WTC11 (cell line): ENCODE measurements at places on chromosomes 7 and 10. TPM values are rescaled to one million over a fixed set of nuclear protein-coding genes. Genes with fewer than 3 reads are reported as not detected.
A peak's percentile ranks its signal among the peaks of the same experiment; 100 is the strongest.

The ADIRF gene
- 0.30 to 1.0 TPM (median 0.70 TPM) in 3 replicates for total RNA-seq

The PPP1R17 gene
- total RNA-seq: 1.5 to 2.6 TPM (median 1.6 TPM) in 3 replicates

- no peaks in the 10 kb centered on the region for H3K27me3 ChIP-seq
- peaks cover 31% of the 10 kb centered on the region for H3K4me1 ChIP-seq
- no peak overlapping the region for H3K4me3 ChIP-seq
- DNase-seq: no peak
- H3K36me3 ChIP-seq: no peaks in the 10 kb centered on the region
Observed at GRCh38 chr7:86947929-86948328, 111.5 kb downstream of the ELAPOR2 start.

DNA sequence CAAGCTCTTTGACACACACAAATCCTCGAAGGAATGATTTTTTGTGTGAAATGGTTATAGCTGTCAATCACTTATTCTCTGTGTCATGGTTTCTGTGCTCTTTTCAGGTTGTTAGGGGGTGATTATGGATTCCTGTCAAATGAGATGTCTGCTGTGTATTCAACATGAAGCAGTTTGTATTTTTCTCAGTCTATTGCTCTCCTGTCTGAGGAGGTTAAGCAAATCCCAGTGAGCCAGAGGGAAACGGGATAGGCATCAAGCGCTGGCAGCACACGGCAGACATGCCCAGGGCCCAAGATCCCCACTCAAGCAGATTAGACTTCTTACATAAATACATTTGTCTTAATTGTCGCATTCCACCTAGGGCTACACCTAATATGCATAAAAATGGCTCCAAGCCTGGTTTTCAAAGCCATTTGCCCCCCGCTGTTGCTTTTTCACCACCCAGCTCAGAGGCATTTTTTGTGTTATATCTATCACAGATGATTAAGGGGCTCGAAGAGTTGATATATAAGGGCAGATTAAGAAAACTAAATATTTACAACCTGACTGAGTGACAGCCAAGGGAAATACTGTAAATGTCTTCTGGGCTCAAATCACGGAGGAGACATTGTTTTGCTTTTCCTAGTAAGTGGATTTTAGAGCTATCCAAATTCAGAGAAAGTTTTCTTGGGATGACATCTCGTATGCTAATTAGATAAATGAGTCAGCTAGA is 192.7 kb upstream of the LRGUK start:
- DNase-seq: no peak
- peaks cover 54% of the 10 kb centered on the region for H3K4me1 ChIP-seq
- H3K36me3 ChIP-seq: peaks cover 10% of the 10 kb centered on the region; the same call in 1 of the 2 replicates
- peak overlapping the region; percentile 4; the same call in 1 of the 2 replicates for H3K27ac ChIP-seq

DNA sequence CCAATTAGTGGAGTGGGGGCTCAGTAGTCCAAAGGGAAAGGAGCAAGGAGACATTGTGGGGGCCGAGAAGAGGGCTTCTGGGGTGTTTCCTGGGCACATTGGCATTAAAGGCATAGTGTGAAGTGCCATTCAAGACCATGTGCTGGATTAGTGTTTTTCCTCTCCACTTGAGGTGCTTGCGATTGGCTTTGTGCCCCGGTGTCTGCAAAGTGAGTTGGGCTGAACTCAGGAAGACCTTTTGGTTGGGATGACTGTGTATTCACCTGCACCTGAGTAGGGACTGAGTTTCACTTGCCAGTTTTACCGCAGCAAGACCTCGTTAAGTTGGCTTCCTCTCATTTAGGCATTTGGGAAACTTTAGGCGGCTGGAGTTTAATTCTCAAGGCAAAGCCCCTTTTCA is 73.0 kb downstream of the TCF7L2 start:
- DNase-seq: no peak
- H3K36me3 ChIP-seq: no peaks in the 10 kb centered on the region
- no peak overlapping the region for H3K4me3 ChIP-seq
- H3K27me3 ChIP-seq: no peaks in the 10 kb centered on the region
- peaks cover 67% of the 10 kb centered on the region for H3K4me1 ChIP-seq
- H3K27ac ChIP-seq: 0 out of 2 replicates have a peak overlapping the region, but pooled peaks have one; percentile 9

DNA sequence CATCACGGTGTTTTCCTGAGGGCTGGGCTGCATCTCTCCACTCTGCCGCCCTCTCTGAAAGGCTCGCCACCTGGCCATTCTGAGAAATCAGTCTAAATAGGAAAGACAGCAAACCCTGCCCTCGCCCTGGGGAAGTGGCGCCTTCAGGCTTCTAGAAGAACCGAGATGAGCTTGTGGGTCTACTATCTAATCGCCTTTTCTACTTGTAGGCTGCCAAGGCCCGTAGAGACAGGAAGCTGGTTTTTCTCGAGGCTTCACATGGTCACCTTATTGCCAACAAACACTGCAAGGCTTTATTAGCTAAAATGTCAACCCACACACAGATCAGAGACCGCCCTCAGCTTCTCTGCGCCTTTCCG is 21.4 kb downstream of the LAT2 start:
- no peaks in the 10 kb centered on the region for H3K27me3 ChIP-seq
- peaks cover 54% of the 10 kb centered on the region for H3K36me3 ChIP-seq
- no peak for DNase-seq
- H3K4me1 ChIP-seq: no peaks in the 10 kb centered on the region
- H3K27ac ChIP-seq: no peak overlapping the region

The TRIM74 gene
- 0.15 to 0.60 TPM (median 0.30 TPM) in 3 replicates for total RNA-seq

GRCh38 chr10:29158066-29158465 is 130.8 kb upstream of the LYZL1 start:
- no peak for DNase-seq
- H3K4me3 ChIP-seq: no peak overlapping the region
- no peaks in the 10 kb centered on the region; the same call in 1 of the 2 replicates for H3K27me3 ChIP-seq
- no peak overlapping the region for H3K27ac ChIP-seq
- H3K36me3 ChIP-seq: peaks cover 8% of the 10 kb centered on the region
- peaks cover 59% of the 10 kb centered on the region for H3K4me1 ChIP-seq

DNA sequence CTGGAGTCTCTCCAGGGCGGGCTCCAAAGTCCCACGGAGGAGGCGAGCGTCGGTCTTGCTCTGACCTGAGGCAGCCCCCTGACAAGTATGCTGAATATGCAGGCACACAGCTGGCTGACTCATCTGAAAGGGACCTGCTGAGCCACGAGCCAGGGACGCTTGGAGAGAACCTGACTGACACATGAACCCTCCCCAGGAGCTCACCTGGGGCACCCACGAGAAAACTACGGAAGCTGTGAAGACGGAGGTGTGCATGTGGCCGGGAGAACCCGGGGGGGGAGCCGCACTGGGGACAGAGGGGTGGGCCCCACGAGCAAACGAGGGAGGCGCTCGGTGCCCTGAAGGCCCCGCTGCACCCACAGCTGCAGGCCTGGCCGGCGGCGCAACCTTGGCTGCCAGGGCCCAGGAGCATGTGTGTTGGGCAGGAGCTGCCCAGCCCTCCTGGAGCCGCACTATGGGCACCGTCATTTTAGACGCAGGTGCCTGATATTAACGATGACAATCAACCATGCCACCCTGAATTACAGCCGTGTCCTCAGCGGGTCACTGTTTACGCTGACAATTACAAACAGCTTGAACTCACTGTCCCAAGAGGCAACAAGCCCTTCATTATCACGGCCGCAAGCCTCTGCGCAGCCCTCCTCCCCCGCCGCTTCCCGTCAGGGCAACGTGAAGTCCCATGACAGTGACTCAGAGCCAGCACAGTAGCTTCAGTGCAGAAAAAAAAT is 64.7 kb downstream of the DIP2C start:
- H3K4me3 ChIP-seq: peak overlapping the region; percentile 20
- no peaks in the 10 kb centered on the region for H3K27me3 ChIP-seq
- H3K4me1 ChIP-seq: peaks cover 43% of the 10 kb centered on the region
- peak overlapping the region; percentile 87 for H3K27ac ChIP-seq
- H3K36me3 ChIP-seq: no peaks in the 10 kb centered on the region

DNA sequence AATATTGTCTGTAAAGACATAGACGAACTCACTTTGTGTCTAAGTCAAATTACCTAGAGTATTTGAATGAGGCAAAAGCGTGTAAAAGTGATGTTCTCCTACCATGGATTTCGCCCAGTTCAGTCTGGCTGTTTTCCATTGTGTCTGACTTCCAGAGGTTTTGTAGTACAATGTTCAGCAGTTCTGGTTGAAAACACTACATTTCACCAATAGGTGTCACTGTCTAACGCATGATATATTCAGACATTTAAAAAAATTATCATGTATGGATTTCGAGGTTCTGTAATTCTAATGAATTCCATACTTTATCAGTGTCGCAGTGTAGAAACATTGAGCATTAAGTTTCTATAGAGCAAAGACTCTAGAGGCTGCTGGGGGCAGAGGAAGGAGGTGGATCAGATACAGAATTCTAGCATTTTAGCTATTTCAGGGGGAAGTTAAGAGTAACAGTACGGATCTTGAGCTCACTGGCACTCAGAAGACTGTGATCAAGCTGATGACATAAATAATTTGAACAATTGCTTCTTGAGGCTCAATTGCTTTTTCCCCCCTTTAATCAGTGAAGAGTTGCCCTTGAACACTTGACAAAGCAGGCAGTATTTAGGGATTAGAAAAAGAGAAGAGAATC is 196.9 kb upstream of the RHOBTB1 start:
- no peak overlapping the region for H3K27ac ChIP-seq
- H3K4me3 ChIP-seq: no peak overlapping the region
- H3K36me3 ChIP-seq: peaks cover 13% of the 10 kb centered on the region
- no peak for DNase-seq

DNA sequence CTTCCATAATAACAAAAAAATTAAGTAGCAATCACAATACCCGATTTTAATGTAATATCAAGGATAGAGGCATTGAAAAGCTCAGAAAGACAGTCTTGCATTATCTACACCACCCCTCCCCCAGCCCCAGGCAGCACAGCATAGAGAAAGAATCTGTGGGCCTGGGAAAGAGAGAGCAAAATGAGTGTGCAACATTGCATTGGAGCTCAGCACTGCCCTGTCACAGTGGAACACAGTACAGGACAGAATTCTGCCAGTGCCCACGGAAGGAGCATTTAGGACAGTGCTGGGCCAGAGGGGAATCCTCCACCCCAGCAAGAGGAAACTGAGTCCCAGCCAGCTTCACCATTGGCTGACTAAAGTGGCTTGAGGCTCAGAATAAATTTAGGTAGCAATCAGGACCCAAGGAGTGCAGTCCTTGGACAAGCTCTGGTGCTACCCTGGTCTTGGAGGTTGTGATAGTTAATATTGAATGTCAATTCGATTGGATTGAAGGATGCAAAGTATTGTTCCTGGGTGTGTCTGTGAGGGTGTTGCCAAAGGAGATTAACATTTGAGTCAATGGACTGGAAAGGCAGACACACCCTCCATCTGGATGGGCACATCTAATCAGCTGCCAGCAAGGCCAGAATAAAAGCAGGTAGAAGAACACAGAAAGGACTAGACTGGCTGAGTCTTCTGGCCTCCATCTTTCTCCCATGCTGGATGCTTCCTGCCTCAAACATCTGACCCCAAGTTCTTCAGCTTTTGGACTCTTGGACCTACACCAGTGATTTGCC is 234.4 kb downstream of the ANK3 start:
- DNase-seq: no peak
- no peaks in the 10 kb centered on the region for H3K27me3 ChIP-seq
- H3K4me1 ChIP-seq: no peaks in the 10 kb centered on the region
- H3K4me3 ChIP-seq: no peak overlapping the region
- peaks cover 5% of the 10 kb centered on the region for H3K36me3 ChIP-seq
- H3K27ac ChIP-seq: no peak overlapping the region

The H2BK1 gene
- 0.87 TPM in 1 of 3 replicates, not detected in the others for total RNA-seq

DNA sequence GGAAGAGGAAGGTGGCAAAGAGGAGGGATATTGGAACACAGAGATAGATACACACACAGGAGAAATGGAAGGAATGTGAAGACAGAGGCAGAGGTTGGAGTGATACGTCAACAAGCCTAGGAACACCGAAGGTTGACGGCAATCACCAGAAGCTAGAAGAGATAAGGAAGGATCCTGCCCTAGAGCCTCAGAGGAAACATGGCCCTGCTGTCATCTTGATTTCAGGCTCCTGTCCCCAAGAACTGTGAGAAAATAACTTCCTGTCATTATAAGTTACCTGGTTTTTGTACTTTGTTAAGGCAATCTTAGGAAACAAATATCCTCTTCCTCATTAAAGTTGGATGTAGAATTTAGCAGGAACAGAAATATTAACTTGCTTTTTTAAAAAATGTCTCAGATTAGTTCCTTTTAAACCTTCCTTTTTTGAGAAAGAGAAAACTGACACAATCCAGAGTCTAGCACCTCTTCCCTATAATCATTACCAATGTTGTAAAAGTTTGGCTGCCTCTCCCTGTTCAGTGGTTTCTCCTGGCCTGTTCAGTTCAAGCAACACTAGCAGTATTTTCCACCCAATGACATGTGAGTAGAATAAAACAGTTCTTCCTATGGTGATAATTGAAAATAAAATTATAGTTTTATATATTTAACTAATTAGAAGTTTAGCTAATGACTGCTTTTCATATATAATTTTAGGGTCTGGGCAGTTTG is 28.8 kb upstream of the GNAI1 start:
- no peak overlapping the region for H3K27ac ChIP-seq
- no peaks in the 10 kb centered on the region for H3K27me3 ChIP-seq
- H3K4me3 ChIP-seq: no peak overlapping the region
- DNase-seq: no peak

- no peak overlapping the region; the same call in 1 of the 2 replicates for H3K27ac ChIP-seq
- peaks cover 4% of the 10 kb centered on the region; the same call in 1 of the 2 replicates for H3K27me3 ChIP-seq
- 0 out of 2 replicates have a peak, but pooled peaks cover 4% of the 10 kb centered on the region for H3K4me1 ChIP-seq
- no peak overlapping the region for H3K4me3 ChIP-seq
- H3K36me3 ChIP-seq: no peaks in the 10 kb centered on the region
- DNase-seq: no peak
Observed at GRCh38 chr10:69961881-69962745, 90.5 kb upstream of the MACROH2A2 start.

The TAS2R60 gene
- 0.21 to 0.39 TPM (median 0.24 TPM) in 3 replicates for total RNA-seq

GRCh38 chr7:48113275-48113674 is 24.2 kb downstream of the UPP1 start:
- DNase-seq: no peak
- peaks cover 19% of the 10 kb centered on the region for H3K4me1 ChIP-seq
- peaks cover 7% of the 10 kb centered on the region for H3K36me3 ChIP-seq
- no peaks in the 10 kb centered on the region for H3K27me3 ChIP-seq
- no peak overlapping the region for H3K4me3 ChIP-seq

The GPR15LG gene
- total RNA-seq: not detected in 3 replicates

The INSYN2A gene
- 0.13 to 0.23 TPM (median 0.21 TPM) in 3 replicates for total RNA-seq

DNA sequence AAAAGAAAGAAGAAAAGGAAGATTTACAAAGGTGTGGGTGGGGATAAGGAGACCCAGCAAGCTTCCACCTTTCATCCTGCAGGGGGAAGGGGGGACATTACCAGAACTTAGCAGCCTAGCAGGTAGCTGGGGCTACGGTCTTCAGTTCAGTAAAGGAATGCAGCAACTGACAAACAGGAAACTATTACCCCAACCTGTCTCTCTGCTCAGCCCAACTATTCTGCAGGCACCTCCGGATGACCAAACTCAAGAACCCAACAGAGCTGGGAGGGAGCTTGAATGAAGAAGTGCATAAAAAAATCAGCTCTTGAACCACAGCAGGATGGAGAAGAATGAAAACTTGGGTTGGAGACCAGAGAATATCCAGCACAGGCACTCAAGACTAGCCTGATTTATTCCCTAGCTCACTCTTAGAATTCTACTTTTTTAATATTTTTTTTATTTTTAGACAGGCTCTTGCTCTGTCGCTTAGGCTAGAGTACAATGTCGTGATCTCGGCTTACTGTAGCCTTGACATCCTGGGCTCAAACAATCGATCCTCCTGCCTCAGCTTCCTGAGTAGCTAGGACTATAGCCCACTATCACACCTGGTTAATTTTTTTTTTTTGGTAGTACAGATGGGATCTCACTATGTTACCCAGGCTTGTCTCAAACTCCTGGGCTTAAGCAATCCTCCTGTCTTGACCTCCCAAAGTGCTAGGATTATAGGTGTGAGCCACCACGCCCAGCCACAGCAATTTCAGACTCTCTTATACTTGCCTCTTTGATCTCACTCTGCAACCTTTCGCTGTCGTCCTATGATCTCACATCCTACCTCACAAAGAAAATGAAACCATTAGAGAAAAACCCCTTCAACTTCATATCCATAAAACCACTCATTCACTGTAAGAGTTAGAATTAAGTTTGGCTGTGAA is 18.5 kb upstream of the C10orf67 start:
- H3K4me1 ChIP-seq: no peaks in the 10 kb centered on the region
- no peaks in the 10 kb centered on the region for H3K36me3 ChIP-seq
- no peak overlapping the region for H3K4me3 ChIP-seq
- DNase-seq: no peak
